Activated CD8-positive, alpha-beta memory T cell treated with anti-CD3 and anti-CD28 coated beads, Interleukin-2, amount 50 U/mL, for 48 hours (primary cell): ENCODE measurements at places on chromosomes 6 and 20.

DNA sequence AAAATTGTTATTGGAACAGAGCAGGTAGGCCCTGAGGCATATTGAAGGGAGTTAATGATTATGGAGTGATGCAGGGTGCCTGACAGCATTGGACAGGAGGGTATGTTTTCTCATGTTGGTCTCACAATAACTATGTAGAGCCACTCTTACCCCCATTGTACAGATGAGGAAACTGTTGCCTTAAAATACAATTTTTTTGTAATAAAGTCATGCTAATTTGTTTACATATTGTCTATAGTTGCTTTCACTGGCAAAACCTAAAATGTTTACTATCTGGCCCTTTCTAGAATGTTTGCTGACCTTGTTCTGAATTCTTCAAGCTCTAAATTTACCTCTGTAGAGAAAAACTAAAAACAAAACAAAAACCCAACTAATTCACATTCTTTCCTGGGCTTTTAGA is 5.7 kb downstream of the ACOT8 start:
- DNase-seq: no peak

- no peak for DNase-seq
Observed at GRCh38 chr6:116969211-116969863, 92.3 kb downstream of the RFX6 start.

GRCh38 chr20:37726971-37727956 is 33.4 kb downstream of the CTNNBL1 start:
- no peak for DNase-seq

- no peak for DNase-seq
Observed at GRCh38 chr6:80254716-80255115, 148.2 kb downstream of the BCKDHB start.

DNA sequence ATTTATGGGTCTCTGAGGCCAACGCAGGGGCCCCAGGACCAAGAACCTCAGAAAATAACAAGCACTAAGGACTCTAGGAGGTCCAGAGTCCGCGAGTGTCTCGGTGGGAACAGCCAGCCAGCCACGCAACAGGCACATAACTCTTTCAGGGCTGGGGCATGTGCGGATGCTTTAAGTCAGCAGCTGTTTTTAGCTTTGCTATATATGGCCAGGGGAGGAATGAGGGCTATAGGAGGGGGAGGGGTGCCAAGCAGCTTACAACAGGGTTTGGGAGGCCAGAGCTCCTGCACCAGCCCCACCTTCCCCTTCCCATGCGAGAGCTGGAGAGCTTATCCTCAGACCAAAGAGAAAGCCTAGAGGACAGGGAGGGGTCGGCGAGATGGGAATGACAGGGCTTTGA is 6.2 kb downstream of the JPH2 start:
- no peak for DNase-seq

GRCh38 chr6:123875784-123876183 is 72.1 kb downstream of the NKAIN2 start:
- no peak for DNase-seq

GRCh38 chr6:19362396-19362795 is 474.8 kb upstream of the ID4 start:
- no peak for DNase-seq

GRCh38 chr6:36130667-36131510 is 576 bp downstream of the MAPK13 start:
- DNase-seq: peak; percentile 82

- DNase-seq: no peak
Observed at GRCh38 chr6:121627761-121628160, 192.3 kb downstream of the GJA1 start.

DNA sequence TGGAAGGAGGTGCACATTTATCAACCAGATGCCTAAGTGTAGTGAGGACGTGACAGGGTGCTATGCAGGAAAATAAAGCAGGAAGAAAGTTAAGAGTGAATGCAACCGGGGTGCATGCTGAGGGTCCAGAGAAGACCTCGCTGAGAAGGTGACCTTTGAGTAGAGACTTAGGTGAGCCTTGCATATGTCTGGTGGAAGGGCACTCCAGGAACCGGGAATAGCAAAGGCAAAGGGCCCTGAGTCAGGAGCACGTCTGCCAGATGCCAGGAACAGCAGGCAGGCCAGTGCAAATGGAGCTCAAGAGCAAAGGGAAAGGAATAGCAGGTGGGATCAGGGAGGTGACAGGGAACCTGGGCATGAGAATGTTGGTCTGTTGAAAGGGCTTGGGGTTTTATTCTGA is 445.5 kb downstream of the PREX1 start:
- DNase-seq: no peak

GRCh38 chr6:130969791-130970491 is 93.1 kb downstream of the EPB41L2 start:
- DNase-seq: no peak

DNA sequence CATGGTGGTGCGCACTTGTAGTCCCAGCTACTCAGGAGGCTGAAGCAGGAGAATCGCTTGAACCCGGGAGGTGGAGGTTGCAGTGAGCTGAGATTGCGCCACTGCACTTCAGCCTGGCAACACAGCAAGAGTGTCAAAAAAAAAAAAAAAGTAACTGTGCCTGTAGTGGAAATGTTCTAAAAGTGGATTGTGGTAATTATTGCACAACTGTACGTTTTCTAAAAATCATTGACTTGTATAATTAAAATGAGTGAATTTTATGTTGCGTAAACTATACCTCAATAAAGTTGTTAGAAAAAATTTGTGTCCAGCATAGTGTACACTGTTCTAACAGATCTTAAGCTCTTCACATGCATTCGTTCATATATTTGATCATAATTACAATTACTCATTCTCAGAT is 5.5 kb downstream of the SEC23B start:
- no peak for DNase-seq

DNA sequence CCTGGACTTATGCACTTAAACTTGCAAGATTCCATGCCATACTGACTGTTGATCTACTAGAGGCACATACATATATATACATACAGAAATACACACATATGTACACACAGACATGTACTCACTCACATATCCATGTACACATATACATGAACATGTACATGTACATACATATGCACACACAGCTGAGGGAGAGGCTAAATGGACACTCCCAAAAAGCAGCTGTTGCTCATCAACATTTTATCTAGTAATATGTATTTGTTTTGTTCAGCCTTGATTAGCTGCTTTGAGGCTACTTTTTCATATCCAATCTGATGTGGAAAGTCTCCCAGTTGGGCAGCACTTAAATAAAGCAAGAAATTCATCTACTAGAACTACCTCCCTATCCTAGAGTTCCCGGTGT is 33.7 kb upstream of the FBXL4 start:
- DNase-seq: no peak

DNA sequence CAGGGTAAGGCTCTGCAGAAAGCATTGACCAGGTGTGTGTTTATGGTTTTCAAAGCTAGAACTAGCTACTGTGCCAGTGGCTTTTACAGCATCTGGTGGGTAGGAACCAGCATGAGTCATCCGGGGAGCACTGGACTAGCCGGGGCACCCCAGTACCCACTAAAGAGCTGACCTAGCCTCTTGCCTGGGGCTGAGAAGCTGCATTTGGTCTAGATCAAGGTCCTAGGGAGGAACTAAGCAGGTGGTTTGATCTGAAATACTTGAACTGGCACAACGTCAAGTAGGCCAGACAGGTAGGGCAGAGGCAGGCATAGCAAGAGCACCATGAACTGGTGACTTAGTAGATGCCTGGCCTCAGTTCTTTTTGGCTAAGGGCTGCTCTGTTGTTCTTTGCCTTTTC is 109.8 kb upstream of the PTPRK start:
- DNase-seq: no peak
